Activated T-helper 1 cell treated with anti-CD3 and anti-CD28 coated beads, Interleukin-2, amount 50 U/mL, for 16 hours (primary cell): ENCODE measurements at places on chromosomes 11 and 22.

- DNase-seq: no peak
Measured at GRCh38 chr22:17410576-17410975, 41.3 kb downstream of the CECR2 start.

DNA sequence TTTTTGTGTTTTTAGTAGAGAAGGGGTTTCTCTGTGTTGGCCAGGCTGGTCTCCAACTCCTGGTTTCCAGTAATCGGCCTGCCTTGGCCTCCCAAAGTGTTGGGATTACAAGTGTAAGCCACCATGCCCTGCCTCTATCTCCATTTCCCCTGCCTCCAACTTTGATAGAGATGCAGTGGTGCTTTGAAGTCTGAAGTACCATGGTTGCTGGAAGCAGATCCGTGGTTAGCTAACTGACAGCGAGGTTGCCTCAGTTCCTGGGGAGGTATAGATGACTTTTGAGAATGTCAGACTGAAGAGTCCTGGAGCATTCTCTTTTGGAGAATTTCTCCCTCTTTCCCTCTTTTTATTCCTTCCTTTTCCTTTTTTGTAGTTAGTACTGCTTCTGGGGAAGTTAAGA, 111.5 kb upstream of the RRM1 start:
- no peak for DNase-seq

GRCh38 chr11:45647329-45647728, 18.1 kb downstream of the CHST1 start:
- DNase-seq: no peak

DNA sequence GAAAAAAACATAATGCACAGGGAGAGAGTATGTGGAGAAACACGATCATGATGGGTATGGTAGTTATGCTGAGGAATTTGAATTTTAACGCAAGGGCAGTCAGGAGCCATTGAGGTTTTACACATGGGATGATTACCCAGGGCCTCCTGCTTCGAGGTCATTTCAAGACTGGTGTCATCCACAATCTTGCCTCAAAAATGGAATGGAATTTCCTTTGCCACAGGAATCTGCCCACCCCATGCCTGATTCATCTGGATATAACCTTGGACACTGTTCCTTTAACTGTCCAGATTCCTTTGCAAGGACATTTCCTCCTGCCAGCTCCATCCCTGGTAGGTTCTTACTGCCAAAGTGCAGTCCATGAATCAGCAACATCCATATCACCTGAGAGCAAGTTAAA, 655.9 kb upstream of the TENM4 start:
- DNase-seq: no peak
